ENCODE measurements at places on chromosomes 2 and 18.

DNA sequence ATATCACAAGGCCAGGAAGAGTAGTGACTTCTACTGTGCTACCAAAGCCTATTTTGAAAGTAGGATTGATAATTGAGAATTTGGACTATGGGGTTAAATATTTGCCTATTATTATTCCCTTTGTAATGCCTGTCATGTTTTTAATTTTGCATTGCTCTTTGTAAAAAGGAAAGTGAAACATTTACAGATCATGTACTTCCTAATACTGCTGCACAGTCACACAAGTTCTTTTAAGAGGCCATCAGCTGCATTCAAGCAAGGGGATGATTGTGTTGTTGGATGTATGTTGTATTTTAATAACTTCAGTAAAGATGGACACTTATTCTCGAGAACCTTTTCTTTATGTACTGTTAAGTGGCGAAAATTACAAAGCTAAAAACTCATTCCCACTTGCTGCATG, 70.1 kb downstream of the PLEKHA3 start:
- H3K27me3 ChIP-seq: no peaks in the 10 kb centered on the region
- H3K36me3 ChIP-seq: peaks cover 27% of the 10 kb centered on the region
- no peaks in the 10 kb centered on the region for H3K4me1 ChIP-seq
- no peak overlapping the region for H3K4me3 ChIP-seq
- no peak overlapping the region for H3K27ac ChIP-seq

GRCh38 chr2:145304501-145304900, 784.6 kb upstream of the ZEB2 start:
- H3K27ac ChIP-seq: no peak overlapping the region
- H3K27me3 ChIP-seq: no peaks in the 10 kb centered on the region
- no peak overlapping the region for H3K4me3 ChIP-seq
- no peaks in the 10 kb centered on the region for H3K4me1 ChIP-seq
- DNase-seq: no peak

DNA sequence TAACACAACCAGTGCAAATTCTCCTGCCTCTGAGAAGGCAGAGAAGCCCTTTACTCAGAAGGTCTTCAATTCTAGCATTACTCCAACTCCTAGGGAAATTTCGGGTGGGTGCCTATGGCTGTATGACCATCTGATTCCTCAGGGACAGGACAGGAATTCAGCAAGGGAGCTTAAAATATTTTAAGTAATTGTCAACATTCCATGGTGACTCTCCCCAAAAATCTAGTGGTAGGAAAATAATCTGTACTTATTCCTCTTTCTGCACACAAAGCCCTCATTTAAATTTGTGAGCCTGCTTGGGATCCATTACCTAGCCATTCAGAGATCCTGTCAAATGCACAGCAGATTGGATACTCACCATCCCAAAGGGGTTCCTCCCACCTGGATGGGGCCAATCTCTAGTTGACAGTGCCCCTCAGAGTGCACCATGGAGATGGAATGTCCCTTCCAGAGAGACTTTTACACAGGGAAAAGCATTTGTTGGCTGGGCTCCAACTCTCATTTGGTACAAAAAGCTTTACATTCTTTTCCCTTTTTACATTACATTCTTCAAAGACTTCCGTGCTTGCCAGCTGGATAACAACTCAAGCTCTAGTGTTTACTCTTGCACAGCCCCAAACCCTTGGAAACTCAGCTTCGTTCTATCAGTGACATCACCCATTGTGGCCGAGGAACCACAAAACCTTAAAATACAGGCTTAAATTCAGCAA, 3.1 kb upstream of the TMEM150A start:
- H3K4me3 ChIP-seq: peak overlapping the region; percentile 3
- no peak for DNase-seq
- no peaks in the 10 kb centered on the region for H3K27me3 ChIP-seq
- peaks cover 83% of the 10 kb centered on the region for H3K4me1 ChIP-seq
- peaks cover 17% of the 10 kb centered on the region for H3K36me3 ChIP-seq

DNA sequence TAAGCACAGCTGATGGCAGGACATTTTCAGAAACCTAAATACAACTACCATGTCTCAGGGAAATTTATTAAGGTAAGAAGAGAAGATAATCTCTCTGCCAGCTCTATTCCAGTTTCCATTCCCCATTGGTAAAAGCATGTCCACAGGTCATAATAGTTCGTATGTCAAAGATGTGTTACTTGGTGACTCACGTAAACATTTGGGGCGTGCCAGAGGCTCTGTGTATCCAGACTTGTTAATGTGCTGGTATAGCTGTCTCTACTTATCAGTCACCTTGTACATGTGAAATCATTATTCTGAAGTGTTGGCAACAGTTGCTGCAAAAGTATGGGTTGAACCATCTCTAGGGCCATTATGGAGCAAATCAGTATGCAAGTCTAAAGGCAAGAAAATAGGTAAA, 1345.1 kb downstream of the SUCLG1 start:
- H3K4me1 ChIP-seq: no peaks in the 10 kb centered on the region
- no peak for DNase-seq
- H3K27ac ChIP-seq: no peak overlapping the region
- H3K4me3 ChIP-seq: no peak overlapping the region

DNA sequence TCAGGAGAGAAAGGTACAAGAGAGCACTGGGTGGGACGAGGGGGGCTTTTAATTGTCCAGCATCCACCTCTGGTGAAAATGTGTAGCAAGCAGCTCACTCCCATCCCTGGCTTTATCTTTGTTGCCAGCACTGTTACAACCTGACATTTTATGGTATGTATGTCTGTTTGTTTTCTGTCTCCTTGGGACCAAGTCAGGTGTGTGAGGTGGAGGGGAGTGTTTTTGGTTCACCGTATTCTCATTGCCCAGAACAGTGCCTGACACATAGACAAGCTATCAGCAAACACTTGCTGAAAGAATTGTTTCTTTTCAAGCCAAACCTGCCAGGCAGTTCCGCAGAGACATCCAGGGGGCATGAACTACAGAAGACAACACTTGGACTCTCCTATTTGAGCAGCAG, 24.7 kb downstream of the TGFA start:
- H3K27me3 ChIP-seq: no peaks in the 10 kb centered on the region
- no peak for DNase-seq
- H3K4me1 ChIP-seq: peaks cover 13% of the 10 kb centered on the region
- H3K27ac ChIP-seq: no peak overlapping the region

DNA sequence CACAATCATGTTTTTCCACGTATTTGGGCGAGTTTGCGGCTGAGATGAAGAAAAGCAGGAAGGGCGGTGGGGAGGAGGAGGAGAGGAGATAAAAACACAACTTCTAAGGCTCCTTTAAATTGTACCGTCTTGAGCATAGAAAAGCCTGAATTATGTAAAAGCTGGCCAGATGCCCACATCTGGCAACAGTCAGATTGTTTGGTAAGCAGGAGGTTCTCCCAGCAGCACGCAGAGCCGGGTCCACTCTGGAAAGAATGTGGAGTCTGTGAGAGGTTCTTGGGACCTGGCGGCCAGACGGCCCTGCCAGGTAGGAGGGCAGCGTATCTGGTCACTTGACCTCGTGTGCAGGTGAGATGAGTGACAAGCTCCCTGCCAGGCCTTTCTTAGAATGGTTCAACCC, 215.3 kb upstream of the APCDD1 start:
- H3K4me3 ChIP-seq: no peak overlapping the region
- H3K36me3 ChIP-seq: no peaks in the 10 kb centered on the region
- no peak overlapping the region for H3K27ac ChIP-seq

DNA sequence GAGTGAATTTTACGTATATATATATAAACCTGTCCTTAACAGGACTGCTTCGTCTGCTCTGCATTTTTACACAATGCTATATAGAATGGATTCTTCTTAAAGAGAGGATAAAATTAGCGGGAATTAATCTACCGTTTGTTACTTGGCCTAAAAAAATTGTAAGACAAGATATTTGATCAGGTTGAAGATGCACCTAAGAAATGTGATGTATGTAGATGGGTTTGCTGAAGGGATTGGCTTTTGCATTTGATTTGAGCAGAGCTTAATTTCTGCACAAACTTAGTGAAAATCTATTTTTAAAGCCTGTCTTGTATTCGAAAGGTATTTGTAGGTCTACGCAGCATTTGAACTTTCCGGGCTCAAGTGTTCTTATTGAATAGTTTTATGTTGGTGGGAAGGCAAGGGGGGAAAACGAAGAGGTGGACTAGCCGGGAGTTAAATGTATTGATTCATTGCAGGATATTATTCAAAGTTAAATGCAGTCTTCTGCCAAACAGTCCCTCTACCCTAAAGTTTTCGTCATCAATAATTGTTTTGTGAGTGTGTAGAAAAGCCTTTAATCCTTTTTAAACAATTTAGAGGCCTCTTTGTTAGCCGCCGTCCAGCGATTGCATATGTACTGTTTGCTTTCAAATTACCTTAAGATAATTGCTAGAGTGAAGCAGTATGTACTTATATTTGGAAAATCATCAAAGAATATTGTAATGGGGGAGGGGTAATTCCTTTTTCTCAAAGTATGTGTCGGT, 1.2 kb downstream of the PPP1CB start:
- H3K27me3 ChIP-seq: no peaks in the 10 kb centered on the region
- no peak for DNase-seq
- H3K27ac ChIP-seq: peak overlapping the region; percentile 99
- H3K4me1 ChIP-seq: peaks cover 37% of the 10 kb centered on the region
- peak overlapping the region; percentile 85 for H3K4me3 ChIP-seq

DNA sequence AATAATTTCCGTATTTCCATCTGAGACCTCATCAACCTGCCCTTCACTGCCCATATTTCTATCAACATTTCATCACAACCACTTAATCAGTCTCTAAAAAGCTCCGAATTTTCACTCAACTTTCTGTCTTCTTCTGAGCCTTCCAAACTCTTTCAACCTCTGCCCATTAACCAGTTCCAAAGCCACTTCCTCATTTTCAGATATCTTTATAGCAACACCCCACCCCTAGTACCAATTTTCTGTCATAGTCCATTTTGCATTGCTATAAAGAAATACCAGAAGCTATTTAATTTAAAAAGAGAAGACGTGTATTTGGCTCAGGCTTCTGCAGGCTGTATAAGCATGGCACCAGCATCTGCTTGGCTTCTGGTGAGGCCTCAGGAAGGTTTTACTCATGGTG, 107.0 kb downstream of the PTGR3 start:
- no peak overlapping the region for H3K27ac ChIP-seq
- H3K4me1 ChIP-seq: no peaks in the 10 kb centered on the region
- H3K27me3 ChIP-seq: no peaks in the 10 kb centered on the region
- DNase-seq: no peak
- no peak overlapping the region for H3K4me3 ChIP-seq

GRCh38 chr18:55152801-55153200, 193.5 kb upstream of the CCDC68 start:
- H3K4me1 ChIP-seq: no peaks in the 10 kb centered on the region
- H3K27me3 ChIP-seq: no peaks in the 10 kb centered on the region
- no peak overlapping the region for H3K27ac ChIP-seq

- no peaks in the 10 kb centered on the region for H3K27me3 ChIP-seq
- no peak overlapping the region for H3K27ac ChIP-seq
- H3K36me3 ChIP-seq: peaks cover 4% of the 10 kb centered on the region
- no peak for DNase-seq
- no peaks in the 10 kb centered on the region for H3K4me1 ChIP-seq
These were observed 158.7 kb downstream of the MGAT5 start for GRCh38 chr2:134412639-134412999.

- no peaks in the 10 kb centered on the region for H3K4me1 ChIP-seq
- no peaks in the 10 kb centered on the region for H3K27me3 ChIP-seq
- no peak overlapping the region for H3K27ac ChIP-seq
These were observed 32.4 kb upstream of the YWHAQ start for GRCh38 chr2:9663008-9663879.

- DNase-seq: no peak
- no peak overlapping the region for H3K4me3 ChIP-seq
- H3K27ac ChIP-seq: no peak overlapping the region
- no peaks in the 10 kb centered on the region for H3K4me1 ChIP-seq
- H3K27me3 ChIP-seq: no peaks in the 10 kb centered on the region
These were observed 46.6 kb downstream of the PRKRA start for GRCh38 chr2:178404368-178404767.

GRCh38 chr2:121976926-121977325, 221.5 kb downstream of the TSN start:
- no peak overlapping the region for H3K4me3 ChIP-seq
- no peaks in the 10 kb centered on the region for H3K4me1 ChIP-seq
- H3K27ac ChIP-seq: peak overlapping the region; percentile 19
- H3K27me3 ChIP-seq: no peaks in the 10 kb centered on the region

- H3K36me3 ChIP-seq: no peaks in the 10 kb centered on the region
- DNase-seq: no peak
- no peak overlapping the region for H3K27ac ChIP-seq
- H3K27me3 ChIP-seq: no peaks in the 10 kb centered on the region
These were observed 9.5 kb upstream of the SLC1A4 start for GRCh38 chr2:64979744-64980143.

DNA sequence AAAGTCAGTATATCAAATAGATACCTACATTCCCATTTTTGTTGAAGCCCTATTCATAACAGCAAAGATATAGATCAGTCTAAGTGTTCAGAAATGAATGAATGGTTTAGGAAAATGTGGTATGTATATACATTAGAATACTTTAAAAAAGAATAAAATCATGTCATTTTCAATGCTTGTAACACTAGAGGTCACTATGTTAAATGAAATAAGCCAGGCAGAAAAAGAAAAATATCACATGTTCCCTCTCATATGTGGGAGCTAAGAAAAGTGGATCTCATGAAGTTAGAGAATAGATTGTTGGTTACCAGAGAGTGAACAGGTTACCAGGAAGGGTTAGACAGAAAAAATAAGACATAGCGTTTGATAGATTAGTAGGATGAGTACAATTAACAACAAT, 1111.0 kb upstream of the SLC39A10 start:
- H3K4me1 ChIP-seq: no peaks in the 10 kb centered on the region
- no peak overlapping the region for H3K4me3 ChIP-seq
- DNase-seq: no peak
- no peaks in the 10 kb centered on the region for H3K27me3 ChIP-seq
- no peaks in the 10 kb centered on the region for H3K36me3 ChIP-seq
- H3K27ac ChIP-seq: no peak overlapping the region

DNA sequence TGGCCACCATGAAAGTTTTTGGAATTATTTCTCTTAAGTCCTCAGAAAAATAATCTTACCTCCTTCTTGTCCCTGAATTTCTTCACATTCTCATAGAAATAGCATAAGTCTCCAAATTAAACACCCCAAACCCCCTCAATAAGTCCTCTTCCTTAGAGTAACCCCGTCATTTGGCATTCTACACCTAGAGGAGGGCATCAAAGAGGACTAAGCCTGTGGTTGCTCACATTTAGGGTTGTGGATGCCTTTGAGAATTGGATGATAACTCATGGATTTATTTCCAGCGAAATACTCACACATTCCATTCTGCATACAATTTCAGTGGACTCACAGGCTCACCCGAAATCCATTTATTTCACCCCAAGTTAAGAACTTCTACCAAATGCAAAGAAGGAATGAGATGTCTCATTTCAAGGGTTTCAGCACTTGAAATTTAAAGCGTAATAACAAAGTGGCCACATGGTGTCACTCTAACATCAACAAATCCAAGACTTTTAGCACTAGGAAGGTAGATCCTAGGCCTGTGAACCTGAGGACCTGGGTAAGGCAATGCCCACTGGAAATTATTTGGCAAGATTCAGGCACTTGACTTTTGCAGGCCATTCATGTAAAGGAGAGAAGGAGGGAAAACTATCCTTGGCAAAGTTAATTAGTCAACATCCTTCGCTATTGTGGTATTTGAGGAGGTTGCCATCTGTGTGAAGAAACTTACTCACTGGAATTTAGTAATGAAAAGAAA, 24.6 kb downstream of the DYTN start:
- H3K4me3 ChIP-seq: no peak overlapping the region
- no peaks in the 10 kb centered on the region for H3K36me3 ChIP-seq
- no peaks in the 10 kb centered on the region for H3K27me3 ChIP-seq
- DNase-seq: no peak
